ENCODE measurements at places on chromosomes 5 and 9.

DNA sequence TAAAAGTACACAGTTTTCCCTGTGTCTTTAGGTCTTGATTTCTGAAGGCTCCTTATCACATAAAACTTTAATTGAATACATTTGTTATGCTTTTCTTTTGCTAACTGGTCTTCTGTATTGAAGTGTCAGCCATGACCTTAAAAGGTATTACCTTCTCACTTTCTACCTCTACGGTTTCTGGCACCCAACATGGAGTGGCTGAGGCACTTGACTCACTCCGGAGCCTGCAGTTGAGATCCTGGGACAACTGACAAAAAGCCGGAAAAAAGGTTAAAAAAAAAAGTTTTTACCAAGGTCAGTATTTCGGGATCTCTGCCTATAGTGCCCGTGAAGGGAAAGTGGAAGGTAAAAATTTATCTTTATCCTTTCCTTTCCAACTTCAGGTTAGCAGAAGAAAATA lies 197.0 kb downstream of the ARRDC3 start:
- DNase-seq, result no peak

GRCh38 chr9:15755660-15756059 lies 202.8 kb downstream of the CCDC171 start:
- DNase-seq, result no peak

DNA sequence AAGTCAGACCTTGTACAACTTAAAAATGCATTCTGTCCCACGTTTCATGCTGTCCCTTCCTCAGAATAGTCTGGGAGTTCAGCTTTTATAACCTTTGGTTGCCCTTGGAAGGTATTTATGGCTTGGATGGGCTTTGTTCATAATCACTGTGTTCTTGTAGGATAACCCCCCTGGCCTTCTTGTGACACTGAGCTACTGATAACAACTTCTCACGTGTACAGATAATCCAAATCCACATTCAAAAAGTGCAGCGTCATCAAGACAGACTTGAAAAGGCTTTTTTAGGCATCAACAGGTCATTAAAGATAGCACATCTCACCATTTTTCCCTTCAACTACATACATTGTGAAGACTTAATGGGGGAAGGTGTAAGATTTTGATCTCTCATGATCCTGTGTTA lies 42.0 kb downstream of the SLC1A3 start:
- no peak for DNase-seq

- peak; percentile 8 for DNase-seq
Observed at GRCh38 chr9:134968011-134968822, 50.5 kb upstream of the FCN1 start.

DNA sequence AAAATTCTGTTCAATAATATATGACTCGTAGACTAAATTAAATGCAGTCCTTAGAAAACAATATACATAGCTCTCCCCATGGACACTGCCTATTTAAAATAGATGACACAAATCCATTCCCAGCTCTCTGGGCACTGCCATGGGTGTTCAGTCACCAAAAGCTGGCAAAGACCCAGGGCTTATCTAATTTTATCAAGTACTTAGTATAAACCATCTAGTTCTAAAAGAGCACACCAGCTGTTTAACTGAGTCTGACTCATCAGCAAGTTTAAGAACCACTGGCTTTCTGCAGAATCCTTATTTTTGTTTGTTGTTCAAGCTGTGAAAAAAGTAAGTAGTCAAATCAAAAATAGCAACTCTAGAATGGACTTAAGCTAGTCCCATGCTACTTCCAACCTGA lies 107.6 kb downstream of the PLPP1 start:
- DNase-seq, result peak; percentile 78

DNA sequence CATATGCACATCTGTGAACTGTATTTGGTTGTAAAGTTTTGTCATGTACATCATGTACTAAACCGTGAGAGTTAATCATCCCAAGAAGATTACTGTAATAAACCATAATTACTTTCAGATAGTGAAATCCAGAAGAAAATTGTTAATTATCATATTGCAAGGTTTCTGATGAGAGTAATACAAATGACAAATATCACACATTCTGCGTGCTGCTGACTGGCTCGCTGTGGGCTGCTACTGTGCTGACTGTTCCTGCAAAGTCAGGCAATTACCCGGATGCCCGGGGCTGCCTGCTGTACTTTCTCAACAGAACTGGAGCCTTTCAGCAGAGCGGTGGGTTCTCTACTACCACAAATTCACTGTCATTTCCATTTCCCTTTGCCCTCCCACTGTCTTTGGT lies 68.3 kb downstream of the SMARCA2 start:
- no peak for DNase-seq

GRCh38 chr5:14988223-14988622 lies 116.6 kb upstream of the ANKH start:
- no peak for DNase-seq

DNA sequence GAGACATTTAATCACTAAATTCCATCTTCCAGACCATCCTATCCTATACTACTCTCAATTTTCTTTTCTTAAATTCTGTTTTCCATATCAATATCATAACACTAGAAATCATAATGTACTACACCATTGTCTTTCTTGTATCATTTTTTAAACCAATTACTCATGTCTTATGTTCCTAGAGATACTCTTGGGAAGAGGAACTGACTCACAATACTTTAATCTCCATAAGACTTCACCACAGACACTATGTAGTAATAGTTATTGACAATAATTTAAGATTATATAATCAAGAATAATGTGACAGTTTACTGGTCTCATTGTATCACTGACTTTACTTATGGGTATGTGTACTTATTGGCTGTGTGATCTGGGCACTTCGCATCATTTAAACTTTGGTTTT lies 43.8 kb downstream of the PCDHGC5 start:
- no peak for DNase-seq

DNA sequence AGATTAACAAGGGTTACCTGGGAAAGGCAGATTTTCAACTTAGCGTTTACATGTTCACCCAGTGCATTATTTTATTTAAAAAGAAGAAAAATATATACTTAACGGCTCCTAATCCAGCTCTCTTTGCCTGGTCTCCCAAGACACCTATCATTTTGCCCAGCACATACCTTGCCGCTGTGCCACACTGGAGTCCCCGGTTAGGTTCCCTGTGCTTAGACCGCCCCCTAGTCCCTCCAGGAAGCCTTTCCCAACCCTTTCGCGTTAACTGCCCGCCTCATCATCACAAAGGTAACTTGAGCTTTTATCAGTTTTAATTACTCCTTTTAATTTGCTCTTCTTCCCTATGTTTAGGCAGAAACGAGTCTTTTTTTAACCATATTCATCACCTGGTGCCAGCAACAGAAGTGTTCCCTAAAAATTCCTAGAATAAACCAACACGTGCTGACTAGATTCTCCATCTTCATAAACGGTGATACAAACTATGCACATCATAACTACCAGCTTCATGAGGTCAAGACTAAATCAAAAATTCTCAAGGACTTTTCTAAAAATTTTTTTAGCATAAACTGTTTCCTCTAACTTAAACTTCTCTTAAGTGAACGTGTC lies 19.7 kb downstream of the DNAJA1 start:
- DNase-seq, result peak; percentile 26

- DNase-seq, result peak; percentile 6
Observed at GRCh38 chr5:131316026-131316425, 52.2 kb downstream of the CDC42SE2 start.

- no peak for DNase-seq
Observed at GRCh38 chr9:74303945-74304344, 193.2 kb upstream of the RORB start.

DNA sequence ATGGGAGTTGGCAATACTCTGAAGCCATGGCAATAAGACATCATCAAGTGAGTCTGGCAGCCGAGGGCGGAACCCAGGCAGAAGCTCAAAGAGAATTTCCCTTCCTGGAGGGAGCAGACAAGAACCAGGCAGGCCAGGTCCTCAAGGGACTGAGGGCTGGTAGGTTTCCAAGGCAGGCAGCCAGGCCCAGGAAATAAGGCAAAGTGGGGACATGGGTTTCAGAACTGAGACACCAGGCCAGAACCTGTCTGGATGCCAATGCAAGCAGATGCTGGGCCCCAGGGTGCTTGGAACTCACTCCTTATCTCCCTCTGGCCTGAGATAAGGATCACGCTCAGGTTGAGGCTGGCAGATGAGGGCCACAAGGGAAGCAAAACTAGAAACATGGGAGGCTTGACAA lies 8.9 kb downstream of the TSSK1B start:
- no peak for DNase-seq

Measured in fibroblast of skin of back (primary cell).